ENCODE measurements at places on chromosomes 5 and 9.

DNA sequence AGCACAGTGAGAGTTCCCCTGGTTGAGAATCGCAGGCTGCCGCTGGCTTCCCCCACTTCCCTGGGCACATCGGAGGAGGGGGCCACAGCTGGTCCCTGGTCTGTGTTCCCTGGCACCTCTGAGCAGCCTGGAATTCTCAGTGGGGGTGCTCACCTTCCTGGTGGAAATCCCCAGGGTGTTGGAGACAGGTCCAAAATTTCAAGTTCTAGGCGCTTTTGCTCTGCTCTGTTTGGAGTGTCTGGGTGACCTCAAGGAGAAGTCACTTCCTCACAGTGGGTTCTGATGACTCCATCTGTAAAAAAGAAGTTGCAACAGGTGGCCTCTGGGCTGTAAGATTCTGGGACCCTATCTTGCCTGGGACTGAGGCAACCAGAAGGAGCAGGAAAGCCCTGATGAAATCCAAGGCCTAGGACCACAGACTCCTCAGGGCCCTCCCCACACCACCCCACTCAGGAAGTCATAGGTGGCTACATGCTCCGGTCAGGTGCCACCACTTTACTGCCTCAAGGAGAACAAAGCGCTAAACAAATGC, at the start of gene TRAF1:
Gene TRAF1, minus strand, starts transcription at position 400 of the 532 bp plus-strand sequence. CDS start 721 bp downstream, outside the sequence.
- DNase-seq = no peak

- DNase-seq = no peak
Observed at GRCh38 chr5:172430354-172430753, 24.0 kb downstream of the SH3PXD2B start.

DNA sequence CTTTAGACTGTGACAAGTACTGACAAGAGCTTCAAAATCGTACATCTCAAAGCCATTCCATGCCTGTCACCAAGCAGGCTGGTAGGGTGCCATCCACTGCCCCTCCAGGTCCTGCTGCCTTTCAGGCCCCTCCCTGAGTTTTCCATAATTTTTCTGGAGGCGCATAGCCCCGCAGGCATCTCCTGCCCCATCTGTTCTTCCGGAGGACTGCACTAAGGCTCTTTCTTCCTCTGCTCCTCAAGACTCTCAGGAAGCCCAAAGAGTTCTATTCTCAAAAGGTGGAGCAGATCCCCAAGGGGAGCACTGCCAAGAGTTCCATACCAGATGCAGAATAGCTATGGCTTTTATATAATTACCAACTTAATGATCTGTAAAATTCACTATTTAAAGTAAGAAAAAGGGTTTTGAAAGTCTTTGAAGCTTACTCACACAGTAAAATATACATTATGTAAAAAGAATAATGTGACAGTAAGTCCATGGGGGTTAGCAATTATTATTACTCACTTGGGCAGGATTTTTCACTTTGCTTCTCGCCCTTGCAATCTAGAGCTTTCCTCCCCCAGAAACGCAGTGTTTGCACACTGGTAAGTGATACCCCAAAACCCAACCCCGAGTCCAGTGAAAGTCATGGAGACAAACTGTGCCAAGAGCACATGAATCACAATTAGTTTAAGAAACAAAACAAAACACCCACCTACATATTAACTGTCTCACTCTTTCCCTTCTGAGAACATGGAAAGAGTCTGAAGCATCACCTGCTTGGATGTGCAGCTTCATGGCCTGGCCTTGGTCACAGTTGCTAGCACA, 114.1 kb upstream of the DAPK1 start:
- DNase-seq = no peak

DNA sequence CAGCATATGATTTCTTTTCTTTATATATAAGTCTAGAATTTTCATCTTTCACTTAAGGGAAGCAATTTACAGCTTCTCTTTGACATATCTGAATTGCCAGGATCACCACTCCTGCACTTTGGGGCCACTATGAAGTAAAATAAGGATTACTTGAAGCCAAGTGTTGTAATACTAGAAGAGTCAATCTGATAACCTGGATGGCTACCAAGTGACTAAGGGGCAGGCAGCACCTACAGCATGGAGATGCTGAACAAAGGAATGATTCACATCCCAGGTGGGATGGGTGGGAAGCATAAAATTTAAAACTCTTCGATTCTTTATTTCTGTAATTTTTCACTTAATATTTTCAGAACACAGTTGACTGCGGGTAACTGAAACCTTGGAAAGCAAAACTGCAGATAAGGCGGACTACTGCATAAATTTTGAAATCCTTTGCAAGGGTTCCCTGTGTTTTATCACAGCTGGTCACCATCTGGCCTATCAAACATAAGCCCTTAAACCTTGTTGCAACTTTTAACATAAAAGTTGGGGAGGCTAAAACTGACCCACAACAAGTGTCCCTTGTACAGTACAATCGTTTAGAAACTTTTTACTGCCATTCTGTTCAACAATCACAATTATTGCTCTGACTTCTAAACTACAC, 31.2 kb downstream of the NR3C1 start:
- DNase-seq = no peak

DNA sequence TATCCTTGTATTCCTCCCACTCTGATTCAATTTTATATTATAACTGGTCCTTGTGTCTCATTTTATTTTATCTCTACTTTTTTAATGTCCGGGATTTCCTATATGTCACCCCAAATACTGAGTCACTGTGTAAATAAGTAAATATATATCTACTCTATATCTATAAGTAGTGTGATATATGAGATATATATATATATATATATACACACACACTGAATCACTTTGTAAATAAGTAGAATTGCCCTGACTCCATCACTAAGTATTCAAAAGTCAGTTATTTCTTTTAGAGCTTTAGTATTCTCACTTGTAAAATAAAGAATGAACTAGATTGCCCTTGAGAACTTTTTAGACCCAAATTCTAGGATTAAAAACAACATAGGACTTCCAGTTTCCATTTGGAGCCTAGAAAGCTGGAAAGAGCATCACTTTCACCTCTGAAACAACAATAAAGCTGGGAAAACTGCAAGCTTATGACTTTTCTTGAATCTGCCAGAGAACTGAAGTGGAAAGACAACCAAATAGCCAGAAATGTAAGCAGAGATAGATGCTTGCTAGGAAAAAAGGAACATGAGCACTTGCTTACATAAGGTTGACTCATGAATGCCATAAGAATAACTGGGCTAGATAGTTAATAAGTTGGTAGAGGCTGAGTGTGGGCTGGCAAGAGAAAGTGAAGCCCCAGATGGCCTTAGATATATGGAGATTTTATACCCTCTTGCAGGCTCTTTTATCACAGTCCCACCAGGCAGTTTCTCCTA, 171.1 kb upstream of the TLX3 start:
- no peak for DNase-seq

GRCh38 chr9:73847536-73847935, 649.6 kb upstream of the RORB start:
- no peak for DNase-seq

DNA sequence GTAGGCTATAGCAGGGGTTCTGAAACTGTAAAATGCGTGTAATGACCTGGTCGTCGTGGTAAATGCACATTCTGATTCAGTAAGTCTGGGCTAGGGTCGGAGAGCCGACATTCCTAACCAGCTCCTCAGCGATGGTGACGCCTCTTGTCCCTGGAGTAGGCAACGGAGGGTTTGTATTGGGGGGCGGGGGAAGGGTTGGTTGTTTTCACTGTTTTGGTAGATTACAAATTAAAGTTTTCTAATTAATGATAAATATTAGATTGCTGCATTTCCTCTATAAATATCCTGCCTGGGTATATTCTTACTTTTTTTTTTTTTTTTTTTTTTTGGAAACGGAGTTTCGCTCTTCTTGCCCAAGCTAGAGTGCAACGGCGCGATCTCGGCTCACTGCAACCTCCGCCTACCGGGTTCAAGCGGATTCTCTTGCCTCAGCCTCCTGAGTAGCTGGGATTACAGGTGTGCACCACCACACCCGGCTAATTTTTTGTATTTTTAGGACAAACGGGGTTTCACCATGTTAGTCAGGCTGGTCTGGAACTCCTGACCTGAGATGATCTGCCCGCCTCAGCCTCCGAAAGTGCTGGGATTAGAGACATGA, 566 bp upstream of the ALDH7A1 start:
- DNase-seq = no peak

GRCh38 chr5:149732324-149733128, 2.4 kb downstream of the PPARGC1B start:
- no peak for DNase-seq

- no peak for DNase-seq
Observed at GRCh38 chr5:180352116-180353047, 754 bp downstream of the GFPT2 start.

DNA sequence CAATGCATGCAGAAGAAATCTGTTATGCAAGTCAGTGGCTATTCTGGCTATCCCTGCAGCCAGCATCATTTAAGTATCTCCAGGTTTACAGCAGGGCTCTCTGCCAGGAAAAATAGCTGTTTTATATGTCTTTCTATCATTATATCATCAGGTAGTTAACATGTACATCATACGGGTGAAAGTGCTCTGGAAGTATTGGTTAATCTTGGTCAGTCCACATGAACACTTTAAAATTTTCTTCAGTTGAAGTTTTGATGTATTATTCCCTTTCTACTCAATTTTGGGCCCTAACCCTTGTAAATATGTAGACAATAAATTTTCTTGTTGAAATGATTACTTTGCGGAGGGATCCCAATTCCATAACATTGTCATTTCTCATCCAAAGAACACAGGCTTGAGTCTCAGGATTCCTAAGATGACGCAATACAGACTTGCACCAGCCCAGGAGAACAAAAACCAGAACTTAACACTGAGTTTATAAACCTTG, 67.5 kb downstream of the SEMA6A start:
- no peak for DNase-seq

DNA sequence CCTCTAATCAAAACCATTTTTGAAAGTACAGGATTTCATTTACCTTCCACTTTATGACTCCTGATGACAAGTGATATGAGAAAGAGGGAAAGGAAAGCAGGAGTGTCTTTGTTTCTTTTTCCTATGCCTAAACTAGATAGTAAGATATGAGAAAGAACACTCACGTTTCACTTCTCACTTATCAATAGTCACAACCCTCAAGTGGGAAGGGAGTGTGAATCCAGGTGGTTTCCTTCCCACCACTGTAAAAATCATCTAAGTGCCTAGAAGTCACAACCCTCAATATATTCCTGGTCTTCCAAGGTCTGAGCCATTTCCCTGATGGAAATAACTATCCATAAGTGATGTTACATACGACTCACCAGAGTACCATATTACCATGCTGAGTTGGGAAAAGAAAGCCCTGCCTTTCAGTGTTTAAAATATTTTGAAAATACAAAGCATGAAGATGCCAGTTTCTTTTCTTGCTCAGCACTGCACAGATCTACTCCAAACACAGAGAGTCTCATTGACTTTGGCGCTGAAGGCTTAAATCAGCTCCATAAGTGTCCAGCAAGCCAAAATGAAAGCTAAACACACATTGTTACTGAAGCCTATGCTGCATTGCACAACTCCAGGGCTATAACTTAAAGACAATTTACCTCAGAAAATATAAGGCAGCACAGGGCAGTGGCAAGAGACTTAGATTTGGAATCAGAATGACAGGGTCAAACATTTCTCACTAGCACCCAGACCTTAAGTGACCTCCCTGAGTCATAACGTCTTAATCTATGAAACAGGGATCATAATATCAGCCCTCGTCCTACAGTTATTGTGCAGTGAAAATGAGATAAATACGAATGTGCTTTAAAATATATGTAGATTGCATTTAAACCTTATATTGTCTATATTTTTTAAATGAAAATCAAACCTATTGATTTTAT, 301.2 kb downstream of the KIAA0825 start:
- no peak for DNase-seq

- DNase-seq = no peak
Observed at GRCh38 chr9:78563269-78563668, 266.3 kb downstream of the PSAT1 start.

DNA sequence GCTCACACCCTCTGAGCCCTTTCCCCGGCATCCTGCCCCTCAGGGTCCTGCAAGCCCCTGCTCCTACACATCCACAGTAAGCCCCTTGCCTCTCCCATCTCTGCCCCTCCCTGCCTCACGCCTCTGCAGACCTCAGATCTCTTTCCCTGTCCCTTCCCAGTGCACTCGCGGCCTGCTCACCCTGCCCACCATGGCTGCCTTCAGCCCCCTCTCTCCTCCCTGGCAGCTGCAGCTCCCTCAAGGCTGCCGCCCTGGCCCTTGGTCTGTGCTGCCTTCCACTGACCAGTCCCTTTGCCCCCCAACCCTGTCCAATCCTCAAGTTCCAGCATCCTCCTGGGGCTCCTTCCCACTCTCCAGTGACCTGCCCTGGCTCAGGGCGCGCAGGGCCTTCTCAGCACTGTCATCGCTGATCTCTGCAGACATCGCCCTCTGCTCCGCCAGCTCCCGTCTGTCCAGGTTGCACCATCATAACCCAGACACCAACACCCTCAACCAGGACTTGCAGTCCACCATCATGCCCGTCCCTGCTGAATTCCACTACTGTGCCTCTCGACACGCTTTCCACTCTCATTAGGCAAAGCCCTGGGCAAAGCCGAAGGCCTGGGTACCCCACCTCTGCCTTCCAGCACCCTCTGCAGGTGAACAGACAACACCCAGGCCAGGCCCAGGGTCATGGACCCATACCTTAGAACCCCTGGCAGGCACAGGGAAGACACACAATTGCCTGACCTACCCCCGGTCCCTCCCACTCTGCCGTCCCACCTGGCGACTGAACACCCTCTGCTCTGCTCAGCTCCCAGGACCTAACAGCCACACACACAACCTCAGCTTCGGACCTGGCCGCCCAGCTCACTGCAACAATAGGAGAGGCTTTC, 97.8 kb upstream of the RUFY1 start:
- no peak for DNase-seq

DNA sequence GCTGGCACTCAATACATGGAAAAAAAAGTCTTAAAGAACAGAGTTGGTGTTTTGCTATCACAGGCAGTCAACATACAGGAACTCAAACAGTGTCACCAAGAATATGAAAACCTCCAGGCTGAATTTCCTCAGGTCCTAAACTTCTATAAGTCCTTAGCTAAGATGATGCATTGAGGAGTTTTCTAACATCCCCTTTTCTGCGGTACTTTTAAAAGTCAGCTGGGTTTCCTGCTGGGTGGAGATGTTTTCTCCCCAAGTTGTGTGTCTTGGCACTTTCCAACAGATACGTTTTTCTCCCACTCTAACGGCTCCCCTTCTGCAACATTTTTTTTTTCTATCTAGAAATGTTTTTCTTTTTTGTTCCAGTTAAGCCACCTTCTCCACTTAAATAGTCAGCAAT, 244.8 kb upstream of the HAPLN1 start:
- no peak for DNase-seq

GRCh38 chr5:112703866-112704820, 33.5 kb upstream of the APC start:
- DNase-seq = no peak

- no peak for DNase-seq
Observed at GRCh38 chr9:130382096-130382495, 62.7 kb upstream of the ASS1 start.

DNA sequence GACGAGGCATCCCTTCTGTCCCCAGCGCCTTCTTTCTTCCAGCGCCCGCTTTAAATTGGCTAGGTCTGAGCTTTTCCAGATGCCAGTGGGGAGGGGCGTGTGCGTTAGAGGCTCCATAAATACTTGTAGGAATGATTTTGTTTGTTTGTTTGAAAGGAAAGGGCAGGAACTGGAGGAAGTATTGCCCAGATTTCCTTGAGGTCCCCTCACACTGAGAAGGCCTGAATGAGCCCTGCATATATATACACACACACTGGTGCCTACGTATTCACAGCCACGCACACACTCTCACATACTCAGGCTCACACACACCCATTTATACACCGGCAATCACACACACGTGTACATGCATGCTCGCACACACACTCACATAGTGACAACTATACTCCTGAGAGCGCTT, 1.0 kb upstream of the SLIT3 start:
- DNase-seq = no peak

Measured in NCI-H2107 (cell line).